NCI-H526 treated with DMSO at 0.1 percent for 48 hours (cell line): ENCODE measurements at places on chromosomes 13 and 19.
A peak's percentile ranks its signal among the peaks of the same experiment; 100 is the strongest.

DNA sequence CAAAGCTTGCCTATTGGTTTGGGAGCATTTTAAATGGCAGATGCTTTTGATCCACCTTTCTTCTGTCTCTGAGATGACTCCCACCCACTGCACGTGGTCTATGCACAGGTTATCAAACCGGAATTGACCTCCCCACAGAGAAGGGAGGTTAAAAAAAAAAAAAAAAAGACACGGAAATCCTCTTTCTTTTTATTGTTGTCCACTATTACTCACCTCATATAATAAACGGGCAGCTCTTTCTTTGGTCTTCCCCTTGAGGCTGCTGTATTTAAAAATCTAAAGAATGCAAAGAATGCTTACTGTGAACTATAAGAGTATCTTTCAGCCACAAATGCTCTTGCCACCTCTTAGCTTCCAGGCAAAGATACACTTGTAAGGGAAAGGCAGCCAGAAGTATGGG lies 329.7 kb downstream of the NDFIP2 start:
- no peak for DNase-seq

DNA sequence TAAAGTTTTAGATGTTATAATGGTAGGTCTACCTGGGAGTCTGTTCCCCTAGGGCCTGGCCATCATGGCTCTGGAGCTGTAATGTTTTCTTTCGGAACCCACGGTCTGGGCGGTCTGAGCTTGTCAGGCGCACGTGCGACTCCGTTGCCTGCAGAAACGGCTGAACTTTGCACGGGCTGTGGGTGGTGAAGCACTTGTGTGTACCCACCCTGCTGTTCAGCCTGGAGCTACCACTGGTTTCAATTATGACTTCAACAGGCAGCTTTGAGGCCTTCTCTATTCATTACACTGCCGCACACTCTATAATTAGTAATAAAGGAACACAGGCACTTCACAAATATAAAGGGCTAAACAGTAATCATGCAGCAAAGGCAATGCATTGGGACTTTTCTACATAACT lies 6.0 kb downstream of the PCDH8 start:
- DNase-seq, result no peak

GRCh38 chr13:66159511-66159910 lies 1070.6 kb downstream of the PCDH9 start:
- DNase-seq, result no peak

DNA sequence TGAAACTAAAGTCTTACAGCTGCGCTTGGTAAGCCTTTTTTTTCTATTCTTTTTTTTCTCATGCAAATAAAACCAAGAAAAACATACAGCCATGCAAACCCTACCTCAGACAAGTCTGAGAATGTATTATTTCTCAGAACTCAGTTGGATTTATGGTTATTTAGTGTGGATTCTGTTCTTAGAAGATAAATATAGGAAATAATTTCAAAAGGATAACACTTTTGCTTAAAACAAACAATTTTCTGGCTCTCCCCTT lies 40.7 kb upstream of the TNFSF11 start:
- DNase-seq, result no peak

DNA sequence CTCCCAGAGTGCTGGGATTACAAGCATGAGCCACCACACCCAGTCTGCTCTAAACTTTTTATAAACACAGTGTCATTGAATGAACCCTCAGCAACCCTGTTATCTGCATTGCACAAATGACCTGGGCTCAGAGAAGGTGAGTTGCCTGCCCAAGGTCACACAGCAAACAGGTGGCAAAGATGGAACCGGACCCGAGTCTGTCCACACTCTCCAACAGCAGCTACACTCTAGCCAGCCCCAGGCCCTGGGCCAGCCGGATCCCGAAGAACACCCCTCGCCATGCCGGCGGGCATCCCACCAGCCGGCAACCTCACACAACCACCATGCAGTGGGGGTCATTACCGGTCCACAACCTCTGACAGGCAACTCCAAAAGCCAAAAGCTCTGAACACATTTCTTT lies 14.5 kb downstream of the ERCC2 start:
- DNase-seq, result no peak

DNA sequence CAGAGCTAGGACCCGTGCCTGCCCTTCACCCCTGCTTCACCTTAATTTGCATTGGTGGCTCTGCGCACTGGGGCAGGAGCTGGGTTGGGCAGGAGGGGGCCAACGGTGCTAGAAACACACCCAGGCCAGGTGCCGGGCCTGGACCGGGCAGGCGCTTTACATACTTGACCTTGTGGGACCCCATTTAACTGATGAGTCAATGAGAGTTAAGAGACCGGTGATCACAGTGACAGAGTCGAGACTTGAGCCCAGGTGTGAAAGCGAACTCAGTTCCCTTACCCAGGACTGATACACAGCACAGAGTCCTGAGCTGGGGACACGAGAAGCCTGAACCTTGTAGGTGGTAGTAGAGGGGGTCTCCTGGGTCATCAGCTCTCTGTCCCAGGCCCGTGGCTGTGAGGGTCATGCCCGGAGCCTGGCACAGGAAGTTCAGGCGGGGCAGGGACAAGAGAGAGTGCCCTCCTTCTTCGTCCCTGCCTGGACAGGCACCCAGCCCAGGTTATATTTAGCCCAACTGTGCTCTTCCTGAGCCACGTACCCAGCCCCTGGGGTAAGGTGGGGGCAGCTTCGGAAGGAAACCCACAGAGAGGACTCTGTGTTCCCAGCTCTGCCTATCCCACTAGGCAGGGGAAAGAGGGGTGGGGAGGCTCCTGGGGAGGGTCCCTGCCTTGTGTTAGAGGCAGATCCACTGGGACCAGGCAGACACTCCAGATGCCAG lies 1.9 kb downstream of the PRX start:
- no peak for DNase-seq

DNA sequence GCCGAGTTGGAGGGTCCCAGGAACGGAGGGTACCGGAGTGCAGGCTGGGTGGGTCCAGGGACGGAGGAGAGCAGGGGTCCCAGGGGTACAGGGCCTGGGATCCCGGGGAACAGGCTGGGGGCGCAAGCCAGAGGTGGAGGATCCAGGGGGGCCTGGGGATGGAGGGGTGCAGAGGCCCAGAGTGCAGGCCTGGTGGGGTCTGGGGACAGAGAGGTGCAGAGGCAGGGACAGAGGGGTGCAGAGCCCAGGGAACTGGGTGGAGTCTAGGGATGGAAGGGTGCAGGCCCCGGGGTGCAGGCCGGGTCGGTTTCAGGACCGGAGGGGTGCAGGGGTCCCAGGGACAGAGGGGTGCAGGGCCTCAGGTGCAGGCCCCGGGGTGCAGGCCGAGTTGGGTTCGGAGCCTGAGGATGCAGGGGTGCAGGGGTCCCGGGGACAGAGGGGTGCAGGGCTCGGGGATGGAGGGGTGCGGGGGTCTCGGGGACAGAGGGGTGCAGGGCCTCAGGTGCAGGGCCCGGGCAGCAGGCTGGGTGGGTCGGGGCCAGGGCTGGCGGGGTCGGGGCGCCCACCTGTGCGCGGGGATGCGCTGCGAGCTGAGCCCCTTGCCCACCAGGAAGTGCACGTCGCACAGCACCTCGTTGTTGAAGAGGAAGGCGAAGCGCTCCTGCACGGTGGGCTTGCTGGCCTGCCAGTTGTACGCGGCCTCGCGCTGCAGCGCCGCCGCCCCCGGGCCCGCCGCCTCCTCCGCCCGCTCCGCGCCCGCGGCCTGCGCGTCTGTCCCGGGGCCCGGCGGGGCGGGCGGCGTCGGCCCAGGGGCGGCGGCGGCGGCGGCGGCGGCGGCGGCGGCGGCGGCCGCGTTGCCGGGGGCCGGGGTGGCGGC lies 545 bp downstream of the BTBD2 start:
- DNase-seq, result no peak

- DNase-seq, result peak; percentile 62
Measured at GRCh38 chr13:20197361-20197834, 4.7 kb upstream of the GJB2 start.

DNA sequence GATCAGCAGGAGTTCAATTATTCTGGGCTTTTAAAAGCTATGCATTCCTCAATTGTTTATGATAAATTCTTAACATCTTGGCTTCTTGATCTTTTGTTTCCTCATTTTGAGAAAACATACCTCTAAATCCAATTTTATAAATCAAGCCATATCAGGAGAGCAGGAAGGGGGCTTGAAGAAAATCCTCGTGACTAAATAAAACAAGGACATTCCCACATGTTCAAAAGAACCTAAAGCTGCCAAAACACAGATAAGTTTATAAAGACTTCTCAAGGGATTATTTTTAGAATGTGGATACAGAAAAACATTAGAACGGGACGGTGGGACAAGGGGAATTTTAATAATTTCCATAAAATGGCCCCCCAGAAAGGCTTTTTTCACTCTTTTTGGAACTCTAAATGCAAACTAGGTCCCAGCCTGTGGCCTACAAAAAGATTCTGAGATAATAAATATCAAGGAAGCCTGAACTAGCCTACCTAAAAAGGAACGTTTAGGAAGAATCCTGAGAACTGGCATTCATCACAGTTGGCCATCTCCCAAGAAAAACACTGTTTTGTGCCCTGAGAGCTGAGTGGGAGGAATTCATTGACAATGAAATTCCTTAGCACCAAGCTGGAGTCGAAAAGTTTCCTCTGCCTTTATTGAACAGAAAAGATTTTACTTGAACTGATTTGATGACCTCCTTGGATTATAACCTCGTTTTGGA lies 30.1 kb downstream of the ZAR1L start:
- DNase-seq, result no peak

DNA sequence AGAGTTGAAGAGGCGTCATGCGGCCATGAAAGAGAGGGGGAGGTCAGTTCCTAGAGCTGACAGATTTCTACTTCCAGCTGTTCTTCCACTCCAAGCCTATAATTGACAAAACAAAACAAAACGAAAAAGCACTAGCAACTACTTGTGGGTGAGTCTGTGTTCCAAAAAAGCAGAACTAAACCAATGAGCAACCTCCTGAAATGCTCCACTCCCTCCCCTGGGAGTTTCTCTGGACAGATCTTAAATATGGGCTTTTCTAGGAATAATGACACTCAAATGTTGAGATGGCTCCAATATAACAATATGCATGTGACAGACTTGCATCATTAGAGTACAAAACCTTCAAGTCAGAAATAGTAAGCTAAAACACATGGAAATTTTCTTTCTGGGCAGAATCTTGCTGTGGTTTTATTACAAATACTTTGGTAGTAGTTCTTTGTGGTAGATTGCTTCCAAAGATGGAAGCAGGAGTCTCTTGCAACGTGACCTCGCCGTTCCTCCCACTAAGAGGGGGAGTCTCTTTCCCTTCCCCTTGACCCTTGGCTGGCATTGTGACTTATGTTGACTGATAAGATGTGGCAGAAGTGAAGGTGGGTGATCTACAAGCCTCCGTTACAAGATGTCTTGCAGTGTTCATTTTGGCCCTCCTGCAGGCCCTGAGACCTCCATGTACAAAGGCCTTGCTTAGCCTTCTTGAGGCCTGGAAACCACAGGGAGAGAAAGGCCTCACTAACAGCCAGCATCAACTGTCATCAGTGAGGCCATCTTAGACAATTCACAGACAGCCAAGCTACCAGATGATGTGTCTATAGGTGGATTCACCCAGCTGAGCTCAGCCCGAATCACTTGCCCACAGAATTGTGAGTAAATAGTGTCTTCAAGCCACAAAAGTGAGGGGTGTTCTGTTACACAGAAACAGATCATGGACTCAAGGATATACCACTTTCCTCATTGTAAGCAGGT lies 173.1 kb upstream of the RFC3 start:
- no peak for DNase-seq

DNA sequence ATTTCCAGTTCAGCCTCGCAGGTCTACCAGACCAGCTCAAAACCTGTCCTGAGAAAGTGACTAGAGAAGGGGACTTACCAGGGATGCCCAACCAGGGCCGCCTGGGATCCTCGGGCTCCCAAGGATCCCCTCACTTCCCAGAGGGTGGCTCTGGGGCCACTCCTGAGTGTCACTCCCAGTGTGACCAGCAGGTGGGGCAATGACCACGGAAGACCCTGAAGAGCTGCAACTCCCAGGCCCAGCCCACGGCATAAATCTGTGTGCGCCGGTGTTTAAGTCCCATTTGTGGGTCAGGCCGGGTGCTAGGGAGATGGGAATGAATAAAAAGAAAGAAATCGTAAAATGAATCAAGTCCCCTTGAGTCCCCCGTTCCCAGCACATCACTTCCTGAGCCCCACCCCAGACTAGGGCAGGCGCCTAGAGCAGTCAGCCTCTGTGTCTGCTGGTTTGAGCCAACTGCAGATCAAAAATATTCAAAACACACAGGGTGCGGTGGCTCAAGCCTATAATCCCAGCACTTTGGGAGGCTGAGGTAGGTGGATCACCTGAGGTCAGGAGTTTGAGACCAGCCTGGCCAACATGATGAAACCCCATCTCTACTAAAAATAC lies 10.7 kb downstream of the PTGIR start:
- peak; percentile 36 for DNase-seq

DNA sequence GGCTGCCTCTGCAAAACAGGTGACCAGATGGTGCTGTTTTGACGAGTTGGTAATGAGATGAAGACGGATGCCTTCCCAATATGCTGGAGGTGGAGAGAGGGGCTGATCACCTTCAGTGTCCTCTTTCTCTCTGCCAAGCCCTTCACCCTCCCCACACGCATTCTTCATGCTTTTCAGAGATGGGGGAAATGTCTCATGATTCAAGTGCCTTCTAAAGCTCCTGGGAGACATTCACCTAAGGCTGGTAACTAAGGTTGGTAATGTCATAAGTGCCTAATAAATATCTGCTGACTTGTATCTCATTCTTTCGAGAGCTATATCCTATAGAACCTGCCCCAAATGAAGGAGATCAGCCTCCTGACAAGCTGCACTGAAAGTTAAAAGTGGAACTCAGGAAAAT lies 86.2 kb upstream of the MBNL2 start:
- no peak for DNase-seq

DNA sequence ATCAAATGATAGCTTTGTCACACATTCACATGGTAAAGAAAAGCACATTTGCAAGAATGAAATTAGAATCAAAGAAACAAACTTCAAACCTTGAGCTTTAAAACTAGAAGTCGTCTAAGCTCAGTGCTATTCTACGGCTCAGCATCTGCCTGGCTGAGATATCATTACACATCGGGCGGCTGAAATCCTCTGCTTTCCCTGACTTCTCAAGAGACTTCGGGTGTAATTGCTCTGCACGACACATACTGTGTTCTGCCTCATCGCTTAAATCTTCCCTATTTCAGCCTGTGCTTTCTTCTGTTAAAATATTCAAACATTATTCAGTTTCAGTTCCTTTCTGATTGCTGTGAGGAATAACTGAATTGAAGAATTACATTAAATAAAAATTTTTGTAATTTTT lies 265.3 kb downstream of the NALCN start:
- DNase-seq, result no peak

DNA sequence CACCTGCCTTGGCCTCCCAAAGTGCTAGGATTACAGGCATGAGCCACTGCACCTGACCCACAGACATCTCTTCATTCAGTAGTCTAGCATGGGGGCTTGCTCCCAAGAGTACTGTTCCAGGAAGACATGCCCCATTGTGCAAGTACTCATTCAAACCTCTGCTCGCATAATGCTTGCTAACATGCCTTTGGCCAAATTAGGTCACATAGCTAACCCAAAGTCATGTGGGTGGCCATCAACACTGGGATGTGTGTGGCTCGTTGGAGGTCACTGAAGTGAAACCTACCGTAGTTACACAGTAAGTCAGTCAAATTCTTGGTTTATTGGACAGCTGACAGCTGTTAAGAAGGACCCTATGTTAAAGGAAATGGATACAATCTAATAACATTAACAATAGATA lies 20.3 kb downstream of the RFXAP start:
- DNase-seq, result no peak

- DNase-seq, result no peak
Measured at GRCh38 chr19:12800923-12801465, 606 bp downstream of the PRDX2 start.

- no peak for DNase-seq
Measured at GRCh38 chr13:24709186-24709913, 29.1 kb downstream of the ATP12A start.
